Bladder microvascular endothelial cell (primary cell): ENCODE measurements at places on chromosomes 13 and 19. TPM values are rescaled to one million over a fixed set of nuclear protein-coding genes. Genes with fewer than 3 reads are reported as not detected.

PRTN3 gene
- not detected in 2 replicates for total RNA-seq

SLC7A9 gene
- total RNA-seq, result 0.16 TPM in 1 of 2 replicates, not detected in the other

RPS15 gene
- 323 and 507 TPM in 2 replicates for total RNA-seq

IL12RB1 gene
- 0.31 and 0.49 TPM in 2 replicates for total RNA-seq

POU4F1 gene
- total RNA-seq, result under 0.01 and 0.06 TPM in 2 replicates

ELAVL3 gene
- total RNA-seq, result not detected in 2 replicates

ARHGAP45 gene
- 50.0 and 78.8 TPM in 2 replicates for total RNA-seq

GFY gene
- total RNA-seq, result not detected in 2 replicates

MUC16 gene
- total RNA-seq, result not detected in 2 replicates

SMIM24 gene
- total RNA-seq, result not detected in 2 replicates

ZNF700 gene
- 5.0 and 10.6 TPM in 2 replicates for total RNA-seq

NLRP9 gene
- not detected in 2 replicates for total RNA-seq

KASH5 gene
- not detected in 2 replicates for total RNA-seq

FBXL12 gene
- total RNA-seq, result 7.6 and 9.4 TPM in 2 replicates

AXL gene
- total RNA-seq, result 24.8 and 28.4 TPM in 2 replicates

ANGPTL8 gene
- not detected in 2 replicates for total RNA-seq

CNFN gene
- total RNA-seq, result not detected in 2 replicates

KLHL26 gene
- 1.5 and 9.9 TPM in 2 replicates for total RNA-seq

KLF2 gene
- total RNA-seq, result 3.1 and 3.2 TPM in 2 replicates

SLAIN1 gene
- total RNA-seq, result 1.1 and 9.8 TPM in 2 replicates

SERP2 gene
- 1.4 TPM in 1 of 2 replicates, not detected in the other for total RNA-seq

TEX29 gene
- 0.44 TPM in 1 of 2 replicates, not detected in the other for total RNA-seq

STX10 gene
- total RNA-seq, result 51.8 and 72.5 TPM in 2 replicates

LENG9 gene
- 4.8 and 4.9 TPM in 2 replicates for total RNA-seq

PGPEP1 gene
- total RNA-seq, result 18.6 and 21.6 TPM in 2 replicates

PGLYRP1 gene
- not detected in 2 replicates for total RNA-seq

NKPD1 gene
- total RNA-seq, result under 0.01 and 0.13 TPM in 2 replicates

FCAR gene
- total RNA-seq, result not detected in 2 replicates

RFXAP gene
- total RNA-seq, result 1.1 and 2.6 TPM in 2 replicates

FLT1 gene
- 28.1 and 63.8 TPM in 2 replicates for total RNA-seq

SLC25A42 gene
- total RNA-seq, result 2.6 and 4.8 TPM in 2 replicates

LILRA1 gene
- not detected in 2 replicates for total RNA-seq

HCN2 gene
- 0.32 and 1.8 TPM in 2 replicates for total RNA-seq

FGF14 gene
- total RNA-seq, result 0.32 and 0.88 TPM in 2 replicates

TPM4 gene
- 402 and 772 TPM in 2 replicates for total RNA-seq

ZBTB32 gene
- total RNA-seq, result not detected in 2 replicates

ZNF90 gene
- total RNA-seq, result 0.81 and 1.0 TPM in 2 replicates

DACT3 gene
- 0.13 and 0.16 TPM in 2 replicates for total RNA-seq

ATP12A gene
- total RNA-seq, result not detected in 2 replicates

COMP gene
- total RNA-seq, result not detected in 2 replicates

SHKBP1 gene
- total RNA-seq, result 30.4 and 41.8 TPM in 2 replicates

CALR3 gene
- 0.16 TPM in 1 of 2 replicates, not detected in the other for total RNA-seq

SELENOV gene
- not detected in 2 replicates for total RNA-seq

GARIN5A gene
- not detected in 2 replicates for total RNA-seq

SF3A2 gene
- total RNA-seq, result 37.7 and 92.1 TPM in 2 replicates

ZNF534 gene
- 0.06 TPM in 1 of 2 replicates, not detected in the other for total RNA-seq

WDR87 gene
- total RNA-seq, result not detected in 2 replicates

ACP4 gene
- not detected in 2 replicates for total RNA-seq

LGALS14 gene
- total RNA-seq, result not detected in 2 replicates

SBK2 gene
- not detected in 2 replicates for total RNA-seq

CD33 gene
- not detected in 2 replicates for total RNA-seq

KANK3 gene
- 41.8 and 97.5 TPM in 2 replicates for total RNA-seq

ZNF83 gene
- total RNA-seq, result 26.4 and 60.7 TPM in 2 replicates

CRTC1 gene
- 0.97 and 2.0 TPM in 2 replicates for total RNA-seq

TINCR gene
- 0.06 TPM in 1 of 2 replicates, not detected in the other for total RNA-seq

SYCN gene
- total RNA-seq, result not detected in 2 replicates

ZNF814 gene
- total RNA-seq, result 2.6 and 4.7 TPM in 2 replicates

SLITRK5 gene
- total RNA-seq, result under 0.01 TPM in 2 replicates
